Adrenal gland (tissue), 19 donors: ENCODE measurements at places on chromosomes 13 and 19.

DNA sequence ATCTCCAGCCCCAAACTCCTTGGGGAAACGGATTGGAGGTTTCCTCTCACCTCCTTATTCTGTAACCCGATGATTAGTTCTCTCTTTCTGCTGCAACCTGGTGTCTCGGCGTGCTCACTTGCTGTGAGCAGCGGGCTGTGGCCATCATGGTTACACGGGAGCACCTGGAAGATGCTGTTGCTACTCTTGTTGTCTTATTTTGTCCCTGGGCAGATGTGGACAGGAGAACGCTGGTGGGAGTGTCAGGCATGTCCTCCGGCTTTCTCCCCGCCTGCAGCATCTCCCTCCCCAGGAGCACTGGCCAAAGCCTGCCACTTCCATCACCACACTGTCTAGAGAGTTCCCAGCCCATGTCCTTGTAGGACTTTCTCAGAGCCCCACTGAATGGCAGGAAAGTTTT lies 211.8 kb upstream of the ZNF536 start:
- DNase-seq: no peak

- no peak for DNase-seq
These were observed 39.4 kb upstream of the RAP2A start for GRCh38 chr13:97394542-97394941.

GRCh38 chr13:94673851-94674250 lies 38.5 kb downstream of the SOX21 start:
- DNase-seq: no peak

GRCh38 chr13:111897178-111897845 lies 169.6 kb upstream of the SOX1 start:
- no peak for DNase-seq

DNA sequence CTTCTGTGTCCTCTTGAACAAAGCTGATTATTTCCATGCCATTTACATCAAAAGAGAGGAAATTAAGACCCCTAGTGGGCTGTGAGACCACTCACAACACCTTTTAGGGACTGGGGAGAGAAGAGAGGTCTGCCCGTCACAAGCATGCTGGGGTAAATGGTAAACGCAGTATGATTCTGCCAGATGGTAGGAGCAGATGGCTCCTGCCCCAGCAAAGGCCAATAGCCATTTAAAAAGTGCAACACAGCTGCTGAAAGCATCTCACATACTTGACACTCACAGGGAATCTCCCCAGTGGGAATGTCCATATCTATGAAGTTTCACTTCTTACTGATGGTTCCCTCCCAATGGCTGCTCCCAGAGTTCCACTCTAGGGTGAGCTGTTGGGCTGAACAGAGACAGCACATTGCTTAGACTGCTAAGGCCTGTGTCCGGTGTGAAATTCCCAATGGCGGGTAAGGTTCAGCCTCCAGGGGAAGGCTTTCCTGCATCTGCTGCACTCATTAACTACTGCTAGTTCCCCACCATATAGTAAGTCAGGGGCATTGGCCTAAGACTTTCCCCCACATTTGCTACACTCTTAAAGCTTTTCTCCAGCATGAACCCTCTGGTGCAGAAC lies 7.4 kb downstream of the ZNF671 start:
- no peak for DNase-seq

DNA sequence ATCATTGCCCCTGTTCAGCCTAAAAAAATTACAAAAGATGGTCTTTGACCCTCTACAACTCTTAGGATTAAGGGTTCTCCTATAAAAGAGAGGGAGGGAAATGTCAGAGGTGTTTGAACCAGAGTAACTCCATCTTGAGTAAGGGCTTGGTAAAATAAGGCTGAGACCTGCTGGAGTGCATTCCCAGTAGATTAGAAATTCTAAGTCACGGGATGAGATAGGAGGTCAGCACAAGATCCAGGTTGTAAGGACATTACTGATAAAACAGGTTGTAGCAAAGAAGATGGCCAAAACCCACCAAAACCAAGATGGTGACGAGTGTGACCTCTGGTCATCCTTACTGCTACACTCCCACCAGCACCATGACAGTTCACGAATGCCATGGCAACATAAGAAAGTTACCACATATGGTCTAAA lies 48.7 kb upstream of the ANKRD10 start:
- no peak for DNase-seq

DNA sequence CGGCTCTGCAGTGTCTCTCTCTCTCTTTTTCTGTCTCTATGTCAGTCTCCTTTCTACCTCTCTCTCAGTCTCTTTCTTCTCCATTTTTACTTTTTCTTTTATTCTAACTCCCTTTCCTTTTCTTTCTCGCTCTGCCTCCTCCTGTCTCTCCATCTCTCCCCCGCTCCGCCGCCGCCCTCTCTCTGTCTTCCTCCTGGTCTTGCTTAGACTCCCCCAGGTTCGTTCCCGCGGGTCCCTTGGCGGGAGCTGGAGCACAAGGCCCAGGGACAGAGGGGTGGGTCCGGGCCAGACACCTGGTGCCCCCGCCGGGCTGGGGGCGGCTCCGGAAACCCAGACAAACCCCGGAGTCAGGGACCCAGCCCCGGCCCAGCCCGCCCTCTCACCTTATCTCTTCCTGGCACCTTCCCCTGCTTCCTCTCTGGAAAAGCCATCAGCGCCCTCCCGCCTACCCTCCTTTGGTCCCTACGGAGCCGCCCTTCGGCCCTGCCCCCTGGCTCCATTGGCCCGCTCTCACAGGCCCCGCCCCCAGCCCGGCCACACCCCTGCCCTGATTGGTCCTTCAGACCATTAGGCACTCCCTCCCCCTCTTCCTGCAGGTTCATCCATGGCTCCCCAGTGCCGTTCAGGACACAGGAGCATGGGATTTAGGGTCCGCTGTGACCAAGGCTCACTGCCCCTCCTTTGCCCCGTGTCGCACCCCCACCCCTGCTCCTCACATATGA lies 15.4 kb upstream of the NOP53 start:
- DNase-seq: peak; percentile 50

GRCh38 chr13:20848944-20849343 lies 53.6 kb downstream of the XPO4 start:
- no peak for DNase-seq

DNA sequence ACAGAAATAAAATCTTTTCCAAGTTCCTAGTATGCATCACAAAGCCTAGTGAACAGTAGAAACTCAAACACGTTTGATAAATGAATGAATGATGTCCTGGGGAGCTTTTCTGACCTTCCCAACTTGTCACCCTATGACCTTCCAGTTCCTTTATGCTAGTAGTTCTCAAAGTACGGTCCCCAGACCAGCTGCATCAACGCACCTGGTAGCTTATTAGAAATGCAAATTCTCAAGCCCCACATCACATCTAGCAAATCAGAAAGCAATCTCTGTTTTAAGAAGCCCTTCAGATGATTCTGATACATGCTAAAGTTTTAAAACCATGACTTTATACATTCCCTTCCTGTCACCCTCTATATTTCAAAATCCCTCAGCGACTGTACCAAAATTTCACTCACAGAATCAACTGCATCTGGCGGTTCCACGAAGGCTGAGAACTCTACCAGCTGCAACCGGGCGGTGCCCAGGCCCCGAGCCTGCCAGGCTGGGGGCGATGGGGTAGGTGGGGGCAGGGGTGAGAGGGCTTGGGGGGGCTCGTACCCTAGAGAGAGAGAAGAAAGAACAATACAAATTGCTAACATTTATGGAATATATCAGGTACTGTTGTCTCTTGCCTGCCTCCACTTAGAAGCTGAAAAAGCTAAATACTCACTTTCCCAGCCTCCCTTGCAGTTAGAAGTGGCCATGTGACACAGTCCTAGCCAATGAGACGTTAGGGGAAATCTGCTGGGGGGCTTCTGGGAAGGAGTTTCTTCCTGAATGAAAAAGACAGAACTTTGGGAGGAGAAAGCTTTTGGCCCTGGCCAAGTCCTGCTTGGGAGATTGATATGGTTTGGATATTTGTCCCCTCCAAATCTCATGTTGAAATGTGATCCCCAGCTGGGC lies 13.3 kb downstream of the CD37 start:
- DNase-seq: no peak
